ENCODE measurements at places on chromosomes 4 and X.

DNA sequence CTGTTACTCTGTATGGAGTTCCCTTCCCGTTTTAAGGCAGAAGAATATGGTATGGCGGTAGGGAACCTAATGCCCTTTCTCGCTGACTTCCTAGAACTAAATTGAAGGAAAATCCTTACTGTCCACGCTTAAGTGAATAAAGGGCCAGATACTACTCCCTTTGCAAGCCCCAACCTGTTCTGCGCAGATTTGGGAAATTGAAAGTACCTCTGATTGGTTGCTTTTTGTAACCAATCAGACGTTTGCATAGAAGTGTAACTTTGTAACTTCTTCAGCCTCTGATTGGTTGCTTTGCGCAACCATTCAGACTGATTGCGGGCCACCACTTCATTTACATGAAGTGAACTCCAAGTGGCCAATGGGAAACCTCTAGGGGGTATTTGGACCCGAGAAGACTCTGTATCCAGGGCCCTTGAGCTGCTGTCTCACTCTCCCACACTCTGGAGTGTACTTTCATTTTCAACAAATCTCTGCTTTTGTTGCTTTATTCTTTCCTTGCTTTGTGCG lies 1.2 kb upstream of the TMEM33 start:
- DNase-seq: no peak

- no peak for DNase-seq
These were observed 57.0 kb upstream of the GBA3 start for GRCh38 chr4:22635692-22636091.

DNA sequence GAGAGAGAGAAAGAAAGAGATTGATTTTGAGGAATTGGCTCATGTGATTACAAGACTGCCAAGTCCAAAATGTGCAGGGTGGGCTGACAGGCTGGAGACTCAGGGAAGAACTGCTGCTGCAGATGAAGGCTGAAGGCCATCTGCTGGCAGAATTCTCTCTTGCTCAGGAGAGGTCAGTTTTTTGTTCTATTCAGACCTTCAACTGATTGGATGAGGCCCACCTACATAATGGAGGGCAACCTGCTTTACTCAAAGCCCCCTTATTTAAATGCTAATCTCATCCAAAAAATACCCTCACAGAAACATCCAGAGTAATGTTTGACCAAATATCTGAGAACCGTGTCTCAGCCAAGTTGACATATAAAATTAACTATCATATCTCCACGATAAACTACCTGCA lies 38.2 kb upstream of the MAMLD1 start:
- no peak for DNase-seq

- no peak for DNase-seq
These were observed 10.9 kb upstream of the WFS1 start for GRCh38 chr4:6258741-6259140.

- no peak for DNase-seq
These were observed 816 bp downstream of the NMU start for GRCh38 chr4:55635282-55635681.

DNA sequence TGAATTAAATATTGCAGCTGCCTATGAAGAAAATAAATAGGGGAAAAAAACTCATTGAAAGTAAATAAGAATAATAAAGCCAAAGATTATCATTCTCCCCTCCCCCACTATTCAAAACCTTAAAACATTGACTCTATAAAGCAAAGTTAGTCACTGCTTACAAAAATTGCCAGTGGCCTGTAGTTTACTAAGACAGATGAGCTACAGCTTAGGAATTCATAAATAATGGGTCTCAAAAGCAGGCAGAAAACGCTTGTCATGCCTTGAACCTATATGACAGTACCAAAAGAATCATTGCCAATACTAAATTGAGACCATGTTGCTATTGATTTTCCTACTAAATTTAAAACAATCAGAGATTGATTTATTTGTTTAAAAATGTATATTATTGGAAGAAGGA lies 78.9 kb downstream of the SLC10A7 start:
- no peak for DNase-seq

- DNase-seq: no peak
These were observed 80.3 kb upstream of the HHIP start for GRCh38 chr4:144565527-144566195.

GRCh38 chr4:3680656-3681055 lies 85.5 kb upstream of the ADRA2C start:
- DNase-seq: no peak

DNA sequence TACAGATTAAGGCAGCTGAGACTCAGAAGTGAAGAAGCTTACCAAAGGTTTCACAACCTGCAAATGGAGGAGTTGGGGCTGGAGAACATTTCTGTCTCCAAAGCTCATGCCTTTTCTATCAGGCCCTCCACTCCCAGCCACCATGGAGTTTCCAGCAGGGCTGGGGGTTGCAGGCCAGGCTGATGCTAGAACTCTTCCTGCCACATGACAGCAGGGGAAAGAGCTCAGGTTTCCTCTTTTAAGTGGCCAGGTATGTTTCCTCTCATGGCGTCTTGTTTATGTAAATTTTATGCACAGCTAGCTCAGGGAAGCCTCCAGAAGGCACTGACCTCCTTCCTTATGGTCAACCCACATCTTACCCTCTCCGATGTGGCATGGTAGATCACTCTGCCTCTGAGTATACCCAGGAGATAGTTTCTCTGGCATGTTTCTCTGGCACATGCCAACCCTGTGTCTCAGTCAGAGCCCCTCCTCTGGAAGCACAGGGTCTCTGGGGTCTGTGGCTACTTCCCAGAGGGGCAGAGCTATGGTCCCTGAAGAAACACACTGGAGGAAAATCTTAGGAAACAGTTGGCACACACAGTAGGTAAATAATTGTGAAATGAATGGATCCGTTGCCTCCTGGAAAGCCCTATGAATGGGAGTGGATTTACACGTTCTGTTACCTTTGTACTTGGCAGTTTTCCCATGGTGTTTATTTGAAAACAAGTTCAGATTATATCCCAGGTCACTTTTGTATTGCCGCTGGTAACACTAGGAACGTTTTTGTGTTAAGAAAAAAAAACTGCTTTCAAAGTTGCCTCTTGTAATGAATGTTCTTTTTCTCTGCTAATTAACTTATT lies 28.9 kb downstream of the PDK3 start:
- no peak for DNase-seq

DNA sequence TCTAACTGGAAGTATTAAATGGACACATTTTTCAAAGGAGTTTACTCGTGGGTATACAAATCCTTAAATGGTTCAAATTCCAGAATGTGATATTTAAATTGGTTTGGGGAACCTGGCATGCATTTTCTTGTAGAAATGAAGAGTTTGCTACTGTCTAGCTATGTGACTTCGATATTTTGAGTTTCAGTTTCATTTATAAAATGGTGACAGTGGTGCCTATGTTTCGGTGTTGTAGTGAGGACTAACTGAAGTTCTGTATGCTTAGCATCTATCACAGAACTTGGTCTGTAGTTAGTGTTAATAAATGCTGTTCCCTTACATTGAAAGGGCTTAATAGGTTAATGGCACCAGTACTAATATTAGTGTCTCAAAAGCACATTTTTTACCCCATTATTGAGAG lies 29.4 kb downstream of the TRPC5 start:
- DNase-seq: no peak

DNA sequence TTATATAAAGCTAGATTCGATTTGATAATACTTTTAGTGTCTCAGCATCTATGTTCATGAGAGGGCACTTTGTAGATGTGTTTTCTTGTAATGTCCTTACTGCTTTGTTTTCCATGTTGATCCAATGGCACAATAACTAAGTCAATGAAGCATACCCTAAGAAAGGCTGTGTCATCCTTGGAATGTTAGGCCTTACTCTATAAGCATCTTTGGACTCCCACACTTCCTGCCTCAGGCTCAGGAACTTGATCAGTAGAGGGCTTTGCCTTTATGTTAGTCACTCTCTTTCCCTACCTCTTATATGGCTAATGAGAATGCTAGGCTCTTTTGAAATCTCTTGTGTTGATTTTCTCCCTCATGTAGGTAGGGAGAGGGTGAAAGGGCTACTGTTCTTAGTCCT lies 33.2 kb upstream of the EDA2R start:
- DNase-seq: no peak

- DNase-seq: no peak
These were observed 31.7 kb downstream of the RNF212 start for GRCh38 chr4:1081689-1082040.

DNA sequence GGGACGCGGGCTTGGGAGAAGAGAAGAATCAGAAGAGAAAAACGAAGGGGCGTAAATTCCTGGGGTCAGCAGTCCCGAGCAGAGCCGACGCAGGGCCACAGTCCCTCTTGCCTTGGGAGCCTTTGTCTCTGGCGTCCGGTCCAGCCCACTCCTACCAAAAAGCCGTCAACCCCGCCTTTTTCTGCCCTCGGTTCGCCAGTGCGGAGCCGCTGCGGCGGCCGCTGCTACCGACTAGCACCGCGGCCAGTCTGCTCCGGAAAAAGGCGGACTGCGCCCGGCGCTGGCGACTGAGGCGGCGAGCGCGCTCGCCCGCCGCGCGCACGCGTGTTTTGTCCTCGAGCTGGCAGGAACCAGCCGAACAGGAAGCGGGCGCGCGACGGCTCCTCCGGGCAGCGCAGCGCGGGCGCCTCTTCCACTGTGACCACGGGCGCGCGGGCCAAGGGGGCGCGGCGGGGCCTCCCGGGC lies 502 bp downstream of the HNRNPDL start:
- no peak for DNase-seq

- no peak for DNase-seq
These were observed 224.5 kb upstream of the AGTR2 start for GRCh38 chrX:115946059-115946458.

DNA sequence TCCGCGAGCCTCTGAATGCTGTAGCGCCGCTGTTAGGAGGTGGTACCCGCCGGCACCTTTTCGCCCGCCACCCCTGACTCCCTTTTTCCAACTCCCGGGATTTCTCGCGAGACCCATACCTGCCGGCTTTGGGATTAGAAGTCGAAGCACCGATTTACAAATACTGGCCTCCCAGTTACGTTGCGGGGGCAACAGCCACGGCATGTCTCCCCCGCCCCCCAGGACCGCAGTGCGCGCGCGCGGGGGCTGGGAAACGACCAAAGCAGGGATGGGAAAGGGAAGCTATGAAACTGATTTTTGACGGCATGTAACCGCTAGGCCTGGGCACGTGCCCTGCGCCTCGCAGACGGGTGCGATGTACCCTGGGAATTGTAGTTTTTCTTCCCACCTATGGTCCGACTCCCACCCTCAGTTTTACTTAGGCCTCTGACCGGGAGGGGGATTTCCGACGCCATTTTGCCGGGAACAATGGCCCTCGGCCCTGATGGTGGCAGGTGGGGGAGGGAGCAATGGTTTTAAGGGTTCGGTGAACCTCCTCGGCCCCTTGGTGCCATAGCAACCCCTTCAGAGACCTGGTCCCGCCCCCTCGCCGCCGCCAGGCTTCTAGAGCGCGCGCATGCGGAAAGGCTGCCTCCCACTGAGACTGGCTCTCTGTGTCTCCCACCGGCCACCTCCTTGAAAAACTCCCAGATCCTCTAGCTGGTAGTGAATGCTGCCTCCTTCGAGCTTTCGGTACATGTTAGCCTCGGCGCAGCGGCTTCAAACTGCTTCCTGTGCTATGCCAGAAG lies 772 bp upstream of the WNK3 start:
- DNase-seq: peak; percentile 48

Measured in activated naive CD8-positive, alpha-beta T cell treated with anti-CD3 and anti-CD28 coated beads for 36 hours (primary cell).